ENCODE measurements at places on chromosomes 3 and 15.

GRCh38 chr3:16658004-16658924, 53.0 kb upstream of the DAZL start:
- DNase-seq = no peak

DNA sequence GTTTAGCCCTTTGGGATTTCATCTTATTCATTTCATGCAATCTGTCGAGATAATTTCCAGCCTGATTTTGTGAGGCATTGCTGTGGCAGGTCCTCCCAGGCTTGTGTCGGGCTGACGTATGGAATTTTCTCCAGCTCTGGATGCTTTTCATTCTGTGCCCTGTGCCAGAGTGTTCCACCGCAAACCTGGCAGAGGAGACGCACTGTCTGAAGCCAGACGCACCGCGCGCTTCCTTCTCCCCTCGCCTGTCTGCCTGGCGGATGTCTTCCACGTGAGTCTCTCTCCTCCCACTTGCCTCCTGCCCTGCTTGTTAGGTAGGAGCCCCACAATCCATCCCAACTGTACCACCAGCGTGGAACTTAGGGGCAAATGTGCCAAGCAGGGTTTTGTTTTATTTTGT, 20.1 kb upstream of the GLCE start:
- DNase-seq = no peak

DNA sequence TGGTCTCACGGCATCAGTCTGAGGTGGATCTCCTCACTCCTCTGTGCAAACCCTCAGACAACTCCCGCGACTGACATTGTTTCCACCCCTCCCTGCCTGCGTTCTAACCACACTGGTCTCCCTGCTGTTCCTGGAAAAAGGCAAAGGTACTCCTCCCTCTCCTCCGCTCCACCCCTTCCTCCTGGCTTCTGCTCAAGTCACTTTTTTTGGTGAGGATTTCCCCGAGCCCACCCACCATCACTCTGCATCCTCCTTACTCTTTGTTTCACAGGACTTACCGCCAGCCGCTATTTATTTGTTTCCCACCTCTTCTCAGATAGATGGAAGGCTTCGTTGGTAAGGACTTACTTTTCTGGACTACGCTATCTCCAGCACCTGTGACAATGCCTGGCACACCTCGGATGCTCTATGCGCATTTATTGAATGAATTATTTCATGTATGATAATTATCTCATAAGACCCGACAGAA, 25.6 kb downstream of the PRR23E start:
- no peak for DNase-seq

GRCh38 chr15:70491641-70492040, 271.7 kb downstream of the UACA start:
- DNase-seq = no peak

DNA sequence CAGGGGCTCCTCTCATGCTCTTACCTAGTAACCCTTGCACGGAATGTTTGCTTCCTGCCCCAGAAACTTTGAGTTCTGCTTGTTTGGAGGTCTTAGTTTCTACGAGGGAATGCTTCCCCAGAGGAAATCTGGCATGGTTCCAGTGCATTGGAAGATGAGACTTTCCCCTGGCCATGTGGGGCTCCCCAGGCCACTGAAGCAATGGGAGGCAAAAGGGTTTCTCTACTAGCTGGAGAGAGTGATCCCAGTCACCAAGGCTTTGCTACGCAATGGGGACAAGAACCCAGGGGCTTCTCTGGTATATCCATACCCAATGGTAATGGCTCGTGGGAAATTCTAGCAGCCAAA, 44.2 kb upstream of the RPL32 start:
- no peak for DNase-seq

- DNase-seq = no peak
These were observed 201.8 kb downstream of the GRM7 start for GRCh38 chr3:7062714-7063113.

- no peak for DNase-seq
These were observed 5.2 kb downstream of the SOX2 start for GRCh38 chr3:181716966-181717365.

GRCh38 chr15:82710926-82711490, 1.3 kb upstream of the AP3B2 start:
- DNase-seq = no peak

- no peak for DNase-seq
These were observed 67.9 kb downstream of the CRTC3 start for GRCh38 chr15:90597577-90597976.

DNA sequence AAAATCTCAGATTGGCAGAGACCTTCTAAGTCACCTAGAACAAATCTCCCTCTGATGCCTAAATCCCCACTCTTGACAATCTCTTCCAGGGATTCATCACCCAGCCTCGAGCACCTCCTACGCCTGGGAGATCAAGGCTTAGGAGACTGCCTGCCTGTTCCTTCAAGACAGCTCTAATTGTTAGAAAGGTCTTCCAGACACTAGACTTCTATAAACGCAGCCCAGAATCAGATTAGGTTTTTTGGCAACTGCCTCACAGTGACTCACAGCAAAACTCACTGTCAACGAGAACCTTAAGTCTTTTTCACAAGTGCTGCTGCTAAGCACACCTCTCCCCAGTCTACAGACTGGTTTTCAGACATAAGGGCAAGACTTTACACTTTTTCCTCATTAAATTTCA, 23.1 kb downstream of the SRGAP3 start:
- DNase-seq = no peak

GRCh38 chr3:125358923-125359322, 16.2 kb downstream of the ZNF148 start:
- DNase-seq = no peak
